T-helper 1 cell (primary cell): ENCODE measurements at places on chromosomes 1 and 21.

DNA sequence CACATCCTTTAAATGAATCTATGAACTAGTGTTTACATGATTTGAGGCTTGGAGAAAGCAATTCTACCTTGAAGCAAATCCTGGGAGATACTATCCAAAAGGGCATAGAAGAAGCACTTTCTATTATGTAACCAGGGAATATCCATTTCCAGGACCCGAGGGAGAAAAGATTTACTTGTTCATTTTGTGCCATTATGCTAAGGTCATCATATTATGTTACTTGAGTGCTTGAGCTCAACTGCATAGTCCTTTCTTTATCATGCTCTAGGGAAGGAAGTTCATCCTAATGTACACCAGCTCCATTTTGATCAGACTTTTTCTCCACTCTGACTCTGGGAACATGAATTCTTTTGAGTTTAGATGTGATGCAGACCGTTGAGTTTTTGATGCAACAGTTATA, 188.6 kb upstream of the SNX7 start:
- no peak for DNase-seq

DNA sequence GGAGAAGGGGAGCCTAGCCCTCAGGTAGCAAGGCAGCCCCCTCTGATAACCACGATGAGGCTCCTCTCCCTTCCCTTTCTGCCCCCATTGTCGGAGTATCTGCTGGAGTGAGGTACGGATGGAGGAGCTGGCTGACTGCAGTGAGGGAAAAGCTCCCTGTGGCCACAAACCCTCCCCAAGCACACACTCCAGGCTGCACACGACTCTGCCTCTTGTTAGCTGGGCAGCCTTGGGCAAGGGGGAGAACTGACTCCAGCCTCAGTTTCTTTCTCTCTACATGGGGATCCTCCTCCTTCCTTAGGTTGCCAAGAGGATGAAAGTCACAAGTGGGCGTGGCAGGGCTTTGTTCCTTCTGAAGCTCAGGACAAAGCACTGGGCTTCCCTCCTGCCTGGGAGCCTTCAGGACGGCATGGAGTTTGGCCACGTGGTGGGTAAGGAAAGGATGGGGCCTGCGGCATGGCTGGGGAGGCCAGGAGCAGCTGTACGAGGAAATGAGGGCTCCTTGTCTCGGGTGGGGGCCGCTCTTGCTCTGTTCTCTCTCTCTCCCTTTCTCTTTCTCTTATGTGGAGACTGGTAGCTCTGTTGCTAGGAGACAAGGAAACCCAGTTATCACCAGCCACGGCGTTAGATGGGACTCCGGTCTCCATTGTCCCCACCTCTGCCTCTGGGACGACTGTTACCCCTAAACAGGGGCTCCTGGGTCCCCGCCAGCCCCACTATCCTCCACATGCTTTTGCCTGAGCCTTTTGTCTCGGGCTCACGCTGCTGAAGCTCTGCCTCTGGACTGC, 39.7 kb downstream of the LRP8 start:
- DNase-seq: no peak

GRCh38 chr1:65357291-65357960, 48.1 kb downstream of the DNAJC6 start:
- no peak for DNase-seq

DNA sequence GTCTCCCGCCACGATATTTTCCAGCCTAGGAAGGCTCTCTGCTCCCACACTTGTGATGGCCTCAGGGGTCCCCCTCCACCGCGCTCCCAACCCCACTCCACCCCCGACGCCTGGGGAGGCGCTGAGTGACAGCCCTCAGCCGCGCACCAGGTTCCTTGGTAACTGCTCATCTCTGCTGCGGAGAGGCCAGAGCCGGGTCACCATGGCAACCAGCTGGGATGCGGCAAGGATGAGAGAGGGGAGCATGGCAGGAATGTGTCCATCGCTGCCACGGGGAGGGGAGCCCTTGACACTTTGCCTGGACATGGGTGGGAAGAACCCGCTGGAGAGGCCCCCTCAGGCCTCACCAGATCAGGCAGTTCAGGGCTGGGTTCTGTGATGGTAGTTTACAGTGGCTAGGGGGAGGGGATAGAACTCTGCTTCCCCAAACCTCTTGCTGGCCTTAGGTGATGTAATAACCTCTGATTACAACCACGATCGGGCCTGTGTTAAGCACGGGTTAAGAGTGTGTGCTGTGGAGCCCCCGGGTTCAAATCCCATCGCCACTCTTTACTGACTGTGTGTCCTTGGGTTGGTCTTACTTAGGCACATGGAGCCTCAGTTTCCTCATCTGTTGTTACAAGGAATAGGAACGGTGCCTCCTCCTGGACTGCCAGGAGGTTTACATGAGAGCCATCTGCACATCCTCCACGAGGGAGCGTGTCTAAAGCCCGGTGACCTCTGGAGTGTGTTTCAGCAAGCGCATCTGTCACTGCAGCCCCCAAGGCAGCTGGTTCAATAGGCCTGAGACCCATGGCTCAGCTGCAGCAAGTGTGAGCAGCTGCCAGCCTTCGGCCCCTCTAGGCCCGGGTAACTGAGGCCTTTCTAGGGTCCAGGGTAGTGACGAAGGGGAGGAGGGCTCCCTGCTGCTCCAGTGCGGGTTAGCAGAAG, 6.3 kb downstream of the KIF17 start:
- no peak for DNase-seq

GRCh38 chr1:31207046-31207445, 32.6 kb downstream of the NKAIN1 start:
- no peak for DNase-seq

- no peak for DNase-seq
Measured at GRCh38 chr1:160189649-160190625, at the start of gene CASQ1. CASQ1 (plus strand) TSS chr1:160190575; CDS start chr1:160190752, 177 bp downstream.

GRCh38 chr1:154404511-154404931, 622 bp upstream of the IL6R start:
- DNase-seq: no peak

GRCh38 chr21:31744182-31744800, 12.4 kb upstream of the SCAF4 start:
- DNase-seq: no peak

- no peak for DNase-seq
Measured at GRCh38 chr1:93635614-93636543, 45.8 kb downstream of the BCAR3 start.

DNA sequence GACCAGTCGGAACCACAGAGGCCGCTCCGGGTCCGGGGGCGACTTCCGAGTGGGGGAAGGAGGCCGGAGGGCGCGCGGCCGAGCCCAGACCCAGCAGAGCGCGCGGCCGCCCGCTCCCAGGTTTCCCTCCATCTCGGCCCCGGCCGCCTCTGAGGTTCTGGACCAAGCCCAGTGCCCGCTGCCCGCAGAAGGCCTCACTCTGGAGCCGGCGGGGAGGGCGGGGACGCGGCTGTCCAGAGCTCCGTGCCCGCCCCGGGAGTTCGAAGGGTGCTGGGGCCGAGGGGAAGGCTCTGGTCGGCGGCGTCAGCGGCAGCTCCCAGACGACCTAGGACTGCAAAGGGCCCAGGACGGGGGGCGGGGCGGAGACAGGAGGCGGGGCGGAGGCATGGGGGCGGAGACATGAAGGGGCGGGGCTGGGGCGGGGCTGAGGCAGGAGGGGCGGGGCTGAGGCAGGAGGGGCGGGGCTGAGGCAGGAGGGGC, 48.0 kb upstream of the SLC19A1 start:
- DNase-seq: peak; percentile 75
